WERI-Rb-1 (cell line): ENCODE measurements at places on chromosomes 16 and 17.

- no peak for DNase-seq
Measured at GRCh38 chr16:49453021-49453420, 79.4 kb downstream of the C16orf78 start.

GRCh38 chr17:17645961-17646360 lies 35.3 kb upstream of the RAI1 start:
- no peak for DNase-seq

DNA sequence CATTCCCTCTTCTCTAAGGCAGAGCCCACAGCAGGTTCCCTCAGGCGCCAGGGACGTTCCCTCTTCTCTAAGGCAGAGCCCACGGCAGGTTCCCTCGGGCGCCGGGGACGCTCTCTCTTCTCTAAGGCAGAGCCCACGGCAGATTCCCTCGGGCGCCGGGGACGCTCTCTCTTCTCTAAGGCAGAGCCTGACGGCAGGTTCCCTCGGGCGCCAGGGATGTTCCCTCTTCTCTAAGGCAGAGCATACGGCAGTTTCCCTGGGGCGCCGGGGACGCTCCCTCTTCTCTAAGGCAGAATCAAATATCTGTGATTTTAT lies 24.3 kb downstream of the ACSF3 start:
- no peak for DNase-seq

- no peak for DNase-seq
Measured at GRCh38 chr17:73773702-73774101, 129.5 kb upstream of the SDK2 start.

- no peak for DNase-seq
Measured at GRCh38 chr17:64401941-64402340, 11.3 kb upstream of the PECAM1 start.

DNA sequence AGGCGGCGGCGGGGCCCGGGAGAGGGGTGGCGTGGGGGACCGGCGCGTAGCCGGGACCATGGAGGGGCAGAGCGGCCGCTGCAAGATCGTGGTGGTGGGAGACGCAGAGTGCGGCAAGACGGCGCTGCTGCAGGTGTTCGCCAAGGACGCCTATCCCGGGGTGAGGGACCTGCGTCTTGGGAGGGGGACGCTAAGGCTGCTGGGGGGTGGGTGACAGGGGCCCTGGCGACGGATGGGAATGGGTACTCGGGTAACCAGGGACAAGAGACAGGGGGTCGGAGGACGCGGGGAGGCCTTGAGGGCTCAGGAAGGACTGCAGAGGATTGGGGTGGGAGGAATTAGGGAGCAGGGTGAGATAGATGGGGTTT lies 243 bp downstream of the RND2 start:
- no peak for DNase-seq

DNA sequence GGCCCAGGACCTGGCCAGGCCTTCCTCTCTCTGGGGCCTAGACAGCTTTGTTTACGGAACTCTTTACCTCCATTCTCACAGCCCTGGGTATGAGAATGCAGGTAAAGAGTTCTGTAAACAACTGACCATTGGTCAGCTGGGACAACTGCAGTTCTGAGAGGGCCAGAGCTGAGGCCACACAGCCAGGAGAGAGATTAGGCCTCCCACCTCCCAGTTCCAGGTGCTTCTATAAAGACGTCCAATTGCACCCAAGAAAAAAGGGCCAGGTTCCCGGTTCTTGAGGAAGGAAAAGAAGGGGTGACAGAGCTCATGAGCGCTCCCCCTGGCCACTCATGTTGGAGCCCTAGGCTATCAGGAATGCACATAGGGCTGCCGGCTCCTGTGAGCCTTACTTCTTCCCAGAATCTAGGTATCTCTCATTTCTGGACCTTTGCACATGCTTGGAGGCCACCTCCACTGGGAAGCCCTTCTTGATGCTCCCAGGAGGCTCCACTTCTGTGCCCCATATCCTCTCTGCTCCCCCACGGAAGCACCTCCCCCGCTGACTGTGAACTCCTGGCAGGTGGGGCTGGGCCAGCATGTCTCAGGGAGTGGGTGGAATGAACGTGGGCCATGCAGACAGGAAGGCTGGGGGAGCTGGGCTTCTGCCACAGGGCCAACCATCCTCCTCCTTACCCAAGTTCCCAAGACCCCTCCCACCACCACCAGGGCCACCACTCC lies 13.1 kb downstream of the CNGB1 start:
- DNase-seq, result no peak

DNA sequence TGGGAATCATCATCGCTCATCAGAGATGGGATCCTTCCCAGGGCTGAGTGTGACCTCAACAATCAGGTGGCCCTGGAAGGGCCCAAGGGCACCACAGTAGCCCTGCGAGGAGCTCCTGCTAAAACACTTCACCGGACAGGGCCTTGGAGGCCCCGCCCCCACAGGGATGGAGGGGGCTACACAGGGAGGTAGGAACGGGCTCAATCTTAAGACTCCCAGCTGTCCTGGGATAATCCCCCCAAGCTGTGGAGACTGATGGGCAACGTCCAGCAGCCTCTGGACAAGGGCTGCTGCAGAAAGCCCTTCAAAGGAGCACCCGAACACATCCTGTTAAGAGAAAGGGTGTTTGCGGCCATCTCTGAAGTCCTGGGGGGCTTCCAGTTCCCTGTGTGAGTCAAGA lies 60.4 kb downstream of the ZNF423 start:
- DNase-seq, result peak; percentile 76

DNA sequence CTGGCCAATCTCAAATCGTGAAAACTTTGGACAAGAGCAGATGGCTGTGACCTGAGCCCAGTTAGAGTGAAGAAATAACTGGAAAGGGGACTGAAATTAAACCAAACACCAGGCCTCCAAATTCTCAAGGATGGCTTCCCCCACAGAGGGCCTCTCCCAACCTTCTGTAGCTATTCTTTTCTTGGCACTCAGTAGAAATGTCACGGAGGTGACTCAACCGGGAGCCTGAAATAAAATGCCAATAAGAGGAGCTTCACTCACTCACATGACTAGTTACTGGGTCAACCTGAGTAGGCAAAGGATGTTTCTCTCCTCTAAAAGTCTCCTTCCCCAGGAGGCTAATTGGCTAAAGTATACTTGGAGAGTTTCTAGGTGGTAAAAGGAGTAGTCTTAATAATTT lies 230.7 kb downstream of the MAF start:
- DNase-seq, result no peak

GRCh38 chr17:42509841-42510240 lies 26.2 kb upstream of the NAGLU start:
- DNase-seq, result no peak

GRCh38 chr17:51028176-51028863 lies 92.3 kb downstream of the SPAG9 start:
- DNase-seq, result no peak

DNA sequence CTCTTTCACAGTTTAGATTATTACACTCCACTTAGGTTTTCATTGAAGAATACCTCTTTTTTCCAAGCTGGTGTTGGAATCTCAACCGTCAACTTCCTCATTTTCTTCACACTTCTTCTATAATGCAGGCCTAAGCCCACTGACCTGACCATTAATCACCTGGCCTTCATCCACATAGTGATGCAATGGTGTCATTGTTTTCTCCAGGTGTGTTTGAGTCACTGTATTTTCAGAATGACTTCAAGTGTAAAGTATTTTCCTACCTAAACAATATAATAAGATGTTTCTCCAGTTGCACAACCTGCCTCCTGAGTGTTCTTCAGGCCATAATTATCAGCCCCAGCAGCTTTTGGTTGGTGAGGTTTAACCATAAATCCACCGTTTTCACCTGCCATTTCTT lies 1675.1 kb downstream of the TP53TG3F start:
- no peak for DNase-seq

- peak; percentile 77 for DNase-seq
Measured at GRCh38 chr17:80005360-80006338, 30.0 kb downstream of the TBC1D16 start.

DNA sequence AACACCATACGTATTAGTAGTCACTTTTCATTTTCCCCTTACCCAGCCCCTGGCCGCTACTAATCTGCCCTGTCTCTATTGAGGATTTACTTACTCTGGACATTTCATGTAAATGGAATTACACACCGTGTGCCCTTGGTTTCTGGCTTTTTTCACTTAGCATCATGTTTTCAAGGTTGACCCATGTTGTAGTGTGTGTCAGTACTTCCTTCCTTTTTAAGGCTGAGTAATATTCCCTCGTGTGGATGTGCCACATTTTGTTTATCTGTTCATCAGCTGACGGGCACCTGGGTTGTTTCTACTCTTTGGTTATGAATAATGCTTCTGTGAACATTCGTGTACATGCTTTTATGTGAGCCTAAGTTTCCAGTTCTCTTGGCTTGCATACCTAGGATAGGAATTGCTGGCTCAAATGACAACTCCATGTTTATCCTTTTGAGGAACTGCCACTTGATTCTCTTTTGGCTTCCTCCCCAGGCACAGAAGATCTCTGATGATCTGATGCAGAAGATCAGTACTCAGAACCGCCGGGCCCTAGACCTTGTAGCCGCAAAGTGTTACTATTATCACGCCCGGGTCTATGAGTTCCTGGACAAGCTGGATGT lies 7.7 kb downstream of the PSMD3 start:
- no peak for DNase-seq

GRCh38 chr16:59540621-59541020 lies 806.5 kb upstream of the GOT2 start:
- DNase-seq, result no peak

DNA sequence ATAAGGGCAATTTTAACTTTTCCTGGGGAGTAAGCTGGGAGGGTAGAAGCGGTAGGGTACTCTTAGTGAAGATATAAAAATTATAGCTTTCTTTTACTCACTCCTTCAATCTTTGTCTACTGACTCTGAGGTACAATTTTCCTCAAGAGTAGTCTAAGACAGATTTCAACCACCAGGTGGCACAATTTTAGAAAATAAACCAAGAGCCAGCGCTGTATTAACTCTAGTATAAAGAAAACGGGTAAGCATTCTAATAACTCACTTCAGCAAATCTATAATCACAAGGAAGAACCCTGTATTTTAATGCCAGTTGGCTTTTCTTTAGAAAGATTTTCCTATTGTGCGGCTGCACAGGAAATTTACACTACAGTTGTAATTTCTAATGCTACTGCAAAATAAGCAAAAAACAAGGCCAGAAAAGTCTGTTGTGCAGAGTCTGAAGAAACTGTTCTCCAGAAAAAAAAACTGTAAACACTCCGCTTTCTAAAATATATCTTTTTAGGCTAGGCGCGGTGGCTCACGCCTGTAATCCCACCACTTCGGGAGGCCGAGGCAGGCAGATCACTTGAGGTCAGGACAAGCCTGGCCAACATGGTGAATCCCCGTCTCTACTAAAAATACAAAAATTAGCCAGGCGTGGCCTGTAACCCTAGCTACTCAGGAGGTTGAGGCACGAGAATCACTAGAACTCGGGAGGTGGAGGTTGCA lies 1.9 kb downstream of the CMC2 start:
- no peak for DNase-seq

DNA sequence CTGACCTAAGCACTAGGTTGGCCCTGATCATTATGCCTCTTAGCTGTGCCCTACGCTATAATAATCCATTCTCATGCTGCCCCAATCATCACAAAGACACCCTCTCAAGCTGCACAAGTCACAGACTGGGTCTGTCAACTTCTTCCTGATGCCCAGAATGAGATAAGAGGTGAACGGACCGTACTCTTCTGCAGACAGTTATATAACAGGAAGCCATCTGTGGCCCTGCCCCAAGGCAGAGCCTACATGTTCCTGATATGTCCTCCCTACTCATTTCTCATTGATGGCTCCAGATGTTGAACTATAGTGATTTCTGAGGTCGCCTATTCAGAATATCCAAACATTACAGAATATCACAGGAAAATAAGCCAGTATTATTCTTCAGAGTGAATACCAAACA lies 471.6 kb upstream of the ERCC4 start:
- DNase-seq, result no peak

DNA sequence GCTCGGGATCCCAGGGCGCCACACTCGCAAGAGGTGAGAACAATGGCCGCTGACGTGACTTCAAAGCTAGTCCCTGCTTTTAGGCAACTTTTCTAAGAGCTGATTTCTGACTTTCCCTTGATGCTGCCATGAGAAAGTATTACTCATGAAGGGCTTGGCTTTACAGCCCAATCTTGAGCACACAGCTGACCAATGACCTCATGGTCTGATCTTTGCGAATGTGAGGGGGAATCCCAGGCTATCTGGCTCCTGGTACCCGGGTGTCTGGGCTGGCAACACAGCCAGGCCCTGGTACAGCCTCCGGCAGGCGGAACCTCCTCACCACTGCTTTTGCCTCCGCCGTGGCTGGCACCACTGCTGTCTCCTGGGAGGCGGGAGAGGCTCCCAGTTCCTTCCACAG lies 17.5 kb downstream of the NDUFAF8 start:
- no peak for DNase-seq

- peak; percentile 83 for DNase-seq
Measured at GRCh38 chr17:46782250-46782953, 36.1 kb downstream of the WNT3 start.

DNA sequence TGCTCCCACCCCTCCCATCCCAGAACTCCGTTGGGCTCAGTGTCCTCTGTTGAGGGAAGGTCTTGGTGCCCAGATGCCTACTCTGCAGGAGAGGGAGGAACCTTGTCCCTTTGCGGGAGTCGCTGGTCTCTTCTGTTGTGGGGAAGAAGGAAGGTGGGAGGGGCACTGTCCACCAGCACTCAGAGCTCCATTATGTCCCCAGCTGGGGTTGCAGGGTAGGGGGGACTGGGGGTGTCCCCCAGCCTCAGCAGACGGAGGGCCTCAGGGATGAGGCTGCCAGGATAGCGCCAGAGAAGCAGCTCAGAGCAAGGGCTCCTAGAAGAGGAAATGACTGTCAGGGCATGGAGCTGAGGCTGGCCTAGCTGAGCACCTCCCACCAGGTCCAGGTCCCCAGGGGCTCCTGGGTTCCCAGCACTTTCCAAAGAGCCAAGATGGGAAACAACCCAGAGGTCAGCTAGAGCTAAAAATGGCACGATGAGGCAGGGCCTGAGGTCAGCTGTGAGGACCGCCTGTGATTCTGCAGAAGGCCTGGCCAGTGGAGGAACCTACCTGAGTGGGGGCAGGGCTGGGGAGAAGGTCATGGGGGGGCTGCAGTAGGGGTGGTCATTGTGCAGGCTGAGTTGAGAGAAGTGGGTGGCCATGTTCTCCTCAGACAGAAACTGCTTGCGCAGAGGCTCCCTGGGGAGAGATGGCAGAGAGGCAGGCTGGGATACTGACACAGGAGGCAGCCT lies 893 bp downstream of the HCFC1R1 start:
- no peak for DNase-seq

DNA sequence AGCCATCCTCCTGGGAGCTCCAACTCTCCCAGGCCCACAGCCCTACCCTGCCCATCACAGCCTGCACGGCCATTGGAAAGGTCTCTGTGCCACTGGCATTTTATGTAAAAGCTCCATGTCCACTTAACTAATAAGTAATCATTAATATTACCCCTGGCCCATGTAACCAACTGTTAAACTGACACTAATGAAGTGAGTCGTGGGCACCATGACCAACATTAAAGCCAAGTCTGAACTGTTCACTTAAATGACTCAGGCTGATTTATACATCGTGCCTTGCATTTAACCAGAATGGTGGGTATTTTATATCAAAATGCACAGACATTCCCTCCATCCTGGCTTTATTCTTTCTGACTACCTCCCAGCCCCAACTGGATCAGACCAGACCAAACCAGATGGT lies 229.3 kb downstream of the SOX9 start:
- DNase-seq, result no peak

- DNase-seq, result no peak
Measured at GRCh38 chr17:54968988-54969332, 395 bp downstream of the STXBP4 start.
